ENCODE measurements at places on chromosomes 6 and 20.

DNA sequence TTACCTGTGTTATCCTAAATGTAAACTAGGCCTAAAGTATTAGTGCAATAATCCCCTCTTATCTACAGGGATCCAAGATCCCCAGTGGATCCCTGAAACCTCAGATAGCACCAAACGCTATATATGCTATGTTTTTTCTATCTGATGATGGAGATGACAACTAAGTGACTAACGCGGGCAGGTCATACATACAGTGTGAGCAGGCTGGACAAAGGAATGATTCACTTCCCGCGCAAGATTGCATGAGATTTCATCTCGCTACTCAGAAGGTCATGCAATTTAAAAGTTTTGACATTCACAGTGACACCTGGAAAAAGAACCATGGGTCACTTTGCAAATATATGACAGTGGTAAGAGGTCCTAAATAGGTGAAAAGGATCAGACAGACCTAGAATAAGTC, 875.9 kb downstream of the HACE1 start:
- no peak for DNase-seq

DNA sequence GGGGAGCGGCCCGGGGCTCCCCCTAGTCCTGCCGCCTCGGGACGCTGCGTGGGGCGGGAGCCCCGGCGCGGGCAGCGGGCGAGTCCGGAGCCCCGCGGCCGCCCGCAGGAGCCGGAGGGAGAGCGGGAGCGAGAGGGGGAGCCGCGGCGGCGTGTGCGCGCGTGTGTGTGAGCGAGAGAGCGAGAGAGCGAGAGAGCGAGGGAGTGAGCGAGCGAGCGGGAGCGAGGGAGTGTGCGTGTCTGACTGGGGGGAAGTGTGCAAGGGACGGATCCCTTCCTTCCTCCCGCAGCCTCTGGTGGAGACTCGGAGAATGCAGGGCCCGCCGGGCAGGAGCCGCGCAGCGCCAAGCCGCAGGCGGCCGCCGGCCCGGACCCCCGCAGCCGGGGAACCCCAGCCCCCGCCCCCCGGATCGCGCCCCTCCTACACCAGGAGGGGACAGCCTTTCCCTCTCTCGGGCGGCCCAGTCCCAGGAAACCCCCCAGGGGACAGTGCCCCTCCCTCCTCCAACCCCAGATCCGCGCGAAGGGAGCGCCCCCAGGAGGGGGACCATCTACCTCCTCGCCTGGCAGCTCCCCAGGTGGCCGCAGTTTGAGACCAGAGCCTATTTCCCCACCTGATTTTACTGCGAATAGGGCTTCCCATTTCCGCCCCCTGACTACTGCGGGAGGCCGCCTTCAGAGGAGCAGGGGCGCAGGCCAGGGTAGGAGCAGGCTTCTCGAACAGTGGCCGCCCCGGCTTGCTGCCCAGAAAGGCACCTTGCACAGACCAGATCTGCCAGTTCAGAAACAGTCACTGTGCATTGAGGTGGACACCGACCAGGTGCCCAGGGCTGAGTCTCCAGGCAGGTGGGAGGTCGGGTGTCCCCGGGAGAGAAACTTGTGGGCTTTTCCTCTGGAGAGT, at the start of gene CDH22:
Gene CDH22 (minus strand): TSS at position 241 of the 900 bp plus-strand sequence. CDS start 57,204 bp downstream, outside the sequence.
- DNase-seq: peak; percentile 3

DNA sequence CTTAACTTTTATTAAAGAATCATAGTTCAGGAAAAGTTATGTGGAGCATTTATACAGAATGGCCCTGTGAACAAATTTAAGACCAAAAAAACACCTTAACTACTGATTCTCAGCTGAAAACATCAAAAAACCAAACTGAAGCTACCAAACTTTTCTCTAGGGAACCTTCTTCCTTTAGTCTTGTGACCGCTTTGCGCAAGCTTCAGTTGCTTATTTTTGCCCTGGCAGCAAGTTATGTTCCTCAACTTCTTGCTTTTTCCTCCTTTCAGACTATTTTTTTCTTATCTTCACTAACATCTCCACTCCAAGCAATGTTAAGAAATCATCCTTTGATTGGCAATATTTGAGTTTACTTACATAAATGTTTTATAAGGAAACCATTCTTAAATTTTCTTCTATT, 100.1 kb downstream of the MYB start:
- no peak for DNase-seq

DNA sequence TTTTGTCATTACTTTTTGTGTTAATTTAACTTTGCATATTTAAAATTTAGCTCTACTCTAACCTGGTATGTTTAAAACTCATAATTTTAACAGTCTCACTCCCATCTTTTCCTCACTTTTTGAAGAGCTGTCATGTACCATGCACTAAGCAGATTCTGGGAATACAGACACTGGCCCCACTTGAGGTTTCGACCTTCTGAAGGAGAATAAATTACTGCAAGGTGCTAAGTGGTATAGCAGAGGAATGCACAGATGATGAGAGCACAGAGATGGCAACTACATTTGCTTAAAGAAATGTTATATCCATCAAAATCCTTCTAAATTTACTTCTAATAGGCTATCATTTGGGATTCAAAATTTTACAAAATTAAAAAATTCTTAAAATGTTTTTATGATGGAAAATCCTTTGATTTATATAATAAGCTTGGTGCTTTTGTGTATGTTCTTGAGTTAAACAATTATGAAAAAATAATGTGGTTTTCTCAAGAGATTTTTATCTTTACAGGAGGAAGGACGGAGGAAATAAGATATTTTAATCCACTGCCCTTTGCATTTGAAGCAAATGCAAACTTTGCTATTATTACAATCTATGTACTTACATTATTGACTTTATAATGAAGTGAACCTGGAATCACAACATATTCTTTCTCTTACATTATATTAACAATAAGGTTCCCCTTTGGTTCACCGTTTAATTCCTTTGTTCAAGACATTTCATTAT, 79.3 kb downstream of the AHI1 start:
- DNase-seq: no peak

- DNase-seq: no peak
Observed at GRCh38 chr20:51089272-51089781, 66.4 kb upstream of the KCNG1 start.

DNA sequence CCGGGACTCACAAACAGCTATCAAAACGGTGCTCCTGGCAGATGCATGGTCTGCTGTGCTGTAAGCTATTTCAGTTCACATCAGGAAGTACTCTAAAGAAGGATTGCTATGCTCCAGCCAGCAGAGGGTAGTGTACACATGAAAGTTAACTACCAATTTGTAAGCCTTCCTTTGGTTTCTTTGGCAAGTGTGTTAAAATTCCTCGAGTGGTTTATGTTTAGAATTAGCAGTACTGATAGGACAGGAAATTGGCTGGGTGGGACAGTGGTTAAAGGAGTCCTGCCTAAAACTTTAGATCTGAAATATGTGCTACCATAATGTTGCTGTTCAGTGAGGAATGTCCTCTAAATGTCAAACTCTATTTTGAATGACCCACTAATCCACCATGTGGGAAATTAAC, 47.4 kb downstream of the TRMT11 start:
- peak; percentile 88 for DNase-seq

- no peak for DNase-seq
Observed at GRCh38 chr20:12098421-12098820, 180.7 kb downstream of the BTBD3 start.

- peak; percentile 18 for DNase-seq
Observed at GRCh38 chr6:16799279-16800193, 38.3 kb upstream of the ATXN1 start.

DNA sequence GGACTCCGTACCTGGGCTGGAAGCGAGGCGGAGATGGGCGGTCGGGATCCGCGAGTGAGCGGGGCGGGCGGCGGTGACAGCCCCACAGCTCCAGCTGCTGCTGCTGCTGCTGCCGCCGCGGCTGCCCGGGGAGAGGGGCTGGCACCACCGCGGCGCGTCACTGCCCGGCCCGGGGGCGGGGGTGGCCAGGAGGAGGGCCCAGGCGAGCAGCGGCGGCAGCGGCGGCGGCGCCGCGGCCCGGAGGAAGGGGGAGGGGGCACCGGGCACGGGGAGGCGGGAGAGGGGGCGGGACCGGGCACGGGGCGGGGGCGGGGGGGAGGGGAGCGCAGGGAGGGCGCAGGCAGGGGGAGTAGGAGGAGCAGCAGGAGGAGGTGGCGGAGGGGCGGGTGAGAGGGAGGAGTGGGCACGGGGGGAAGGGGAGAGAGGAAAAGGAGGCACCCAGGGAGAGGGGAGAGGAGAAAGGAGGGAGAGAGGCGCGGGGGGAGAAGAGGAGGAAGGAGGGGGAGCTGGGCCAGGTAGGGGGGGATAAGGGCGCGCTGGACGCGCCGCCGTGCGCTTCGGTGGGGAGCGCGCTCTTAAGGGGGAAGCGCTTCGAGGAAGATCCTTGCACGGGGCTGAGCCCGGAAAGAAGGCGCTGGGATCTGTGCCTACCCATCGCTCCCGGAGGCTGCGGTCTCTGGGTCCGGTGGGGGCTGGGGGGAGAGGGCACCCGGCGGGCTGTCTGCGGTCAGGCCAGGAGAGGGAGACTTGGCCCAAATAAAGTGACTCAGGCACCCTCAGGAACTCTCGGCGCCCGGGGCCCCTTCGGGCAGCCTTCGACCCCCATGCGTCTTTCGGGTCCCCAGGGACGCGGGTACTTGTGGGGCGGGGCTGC, 101.5 kb downstream of the NOL4L start:
- DNase-seq: peak; percentile 38

GRCh38 chr20:33023439-33024242, 7.8 kb upstream of the BPIFB6 start:
- DNase-seq: no peak

GRCh38 chr6:131682442-131682841, 18.8 kb downstream of the OR2A4 start:
- DNase-seq: no peak

DNA sequence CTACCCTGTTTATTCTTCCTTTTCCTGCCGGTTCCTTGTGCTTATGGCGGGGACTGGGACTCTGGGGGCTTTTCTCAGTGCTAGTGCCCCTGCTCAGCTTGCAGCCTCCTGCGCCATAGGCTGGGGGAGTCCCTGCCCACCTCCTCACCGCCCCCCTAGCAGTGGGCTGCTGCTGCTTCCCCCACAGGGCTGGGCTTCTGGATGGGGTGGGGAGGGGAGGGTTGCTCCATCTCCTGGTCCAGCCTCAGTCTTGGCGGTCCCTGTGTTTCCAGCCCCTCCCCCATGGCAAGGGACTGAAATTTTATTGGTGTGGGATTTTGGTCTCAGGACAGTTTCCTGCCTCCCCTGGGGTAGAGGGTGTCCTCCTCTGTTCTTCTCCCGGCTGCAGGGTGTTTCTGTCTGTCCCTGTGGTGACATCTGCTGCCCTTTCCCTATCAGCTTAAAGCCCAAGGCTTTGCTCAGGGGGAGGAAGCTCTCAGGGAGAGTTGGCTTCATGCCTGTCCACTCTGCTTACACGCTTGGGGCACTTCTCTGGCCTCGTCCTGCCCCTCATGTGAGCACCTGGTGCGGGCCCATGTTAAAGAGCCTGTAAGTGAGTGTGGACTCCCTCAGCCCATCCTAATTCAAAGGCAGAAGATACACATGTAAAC, 100.6 kb downstream of the HIVEP1 start:
- no peak for DNase-seq

GRCh38 chr6:139066080-139066479, 37.5 kb downstream of the ABRACL start:
- no peak for DNase-seq

GRCh38 chr6:40349123-40349900, 237.9 kb downstream of the LRFN2 start:
- no peak for DNase-seq

DNA sequence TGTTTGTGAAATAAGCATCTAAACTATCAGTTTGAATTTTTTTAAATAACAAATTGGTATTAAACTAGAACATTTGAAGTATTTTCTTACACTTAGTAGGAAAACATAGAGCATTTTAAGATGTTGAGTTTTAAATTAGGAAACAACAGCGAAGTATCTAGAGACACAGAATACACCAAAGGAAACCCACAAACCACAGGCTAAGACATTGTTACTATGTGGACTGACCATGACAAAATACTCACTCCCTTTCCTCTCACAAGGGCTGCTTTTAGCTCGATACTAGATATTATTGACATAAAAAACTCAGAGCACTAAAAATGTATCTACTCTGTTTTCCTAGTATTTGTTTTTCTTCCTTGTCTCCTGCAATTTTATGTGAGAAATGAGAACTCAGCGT, 266.0 kb upstream of the CITED2 start:
- DNase-seq: no peak

- DNase-seq: no peak
Observed at GRCh38 chr6:44297063-44298038, 15.8 kb downstream of the AARS2 start.

- peak; percentile 22 for DNase-seq
Observed at GRCh38 chr20:13119583-13119982, 101.5 kb upstream of the ISM1 start.

GRCh38 chr6:24009319-24009718, 116.7 kb upstream of the NRSN1 start:
- no peak for DNase-seq

GRCh38 chr6:163306000-163306399, 108.5 kb upstream of the QKI start:
- DNase-seq: no peak

DNA sequence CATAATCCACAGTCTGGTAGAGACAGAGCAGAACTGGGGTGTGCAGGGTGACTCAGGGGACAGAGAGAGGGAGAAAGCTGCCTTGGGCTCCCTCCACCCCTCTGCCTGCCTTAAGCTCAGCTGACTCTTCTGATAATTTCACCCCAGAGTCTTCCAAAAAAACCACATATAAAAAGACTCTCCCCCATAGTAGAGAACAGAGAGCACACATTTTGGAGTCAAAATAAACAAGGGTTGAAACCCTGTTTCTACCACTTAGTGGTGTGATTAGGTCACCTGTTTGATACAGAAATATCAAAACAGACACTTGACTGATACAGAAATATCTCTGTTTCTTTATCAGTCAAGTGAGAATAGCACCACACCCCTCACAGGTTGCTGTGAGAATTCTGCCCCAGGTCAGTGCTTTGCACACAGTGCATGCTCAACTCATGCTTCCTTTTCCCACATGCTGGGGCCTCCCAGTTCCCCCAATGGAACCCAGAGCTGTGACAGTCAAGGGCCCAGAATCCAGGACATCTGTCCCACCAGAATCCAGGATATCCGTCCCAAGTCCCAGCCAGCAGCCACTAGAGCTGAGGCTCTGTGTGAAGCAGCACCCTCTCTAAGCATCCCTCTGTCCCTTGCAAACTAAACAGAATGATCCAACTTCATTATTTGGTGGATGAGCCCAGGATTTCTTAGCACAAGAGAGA, 1.2 kb downstream of the TREML2 start:
- DNase-seq: no peak

GRCh38 chr6:166615059-166615770, 11.8 kb downstream of the RPS6KA2 start:
- no peak for DNase-seq

- DNase-seq: no peak
Observed at GRCh38 chr20:52200870-52201269, 9.3 kb upstream of the ZFP64 start.

DNA sequence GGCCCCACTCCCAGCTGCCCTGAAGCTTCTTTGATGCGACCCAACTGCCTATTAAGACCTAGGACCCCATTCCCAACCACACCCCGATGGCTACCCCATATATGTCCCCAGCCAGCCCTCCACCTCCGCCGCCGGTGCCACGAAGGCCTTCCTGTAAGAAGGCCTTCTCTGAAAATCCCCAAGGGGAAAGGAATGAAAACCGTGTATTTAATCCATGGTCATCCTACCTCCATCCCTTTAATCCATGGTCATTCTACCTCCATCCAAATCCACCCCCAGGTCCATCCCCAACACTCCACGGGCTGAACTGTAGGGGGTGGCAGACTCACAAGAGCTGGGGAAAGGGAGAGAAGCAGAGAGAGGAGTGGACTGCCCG, 545 bp upstream of the VSX1 start:
- DNase-seq: no peak

GRCh38 chr6:145110109-145110508, 625.2 kb downstream of the EPM2A start:
- no peak for DNase-seq

GRCh38 chr6:155454471-155454870, 1.2 kb downstream of the NOX3 start:
- DNase-seq: no peak

GRCh38 chr20:60453388-60454246, 495.4 kb downstream of the CDH26 start:
- no peak for DNase-seq

Measured in HCEC 1CT (cell line).